ENCODE measurements at places on chromosomes 11 and 22.

DNA sequence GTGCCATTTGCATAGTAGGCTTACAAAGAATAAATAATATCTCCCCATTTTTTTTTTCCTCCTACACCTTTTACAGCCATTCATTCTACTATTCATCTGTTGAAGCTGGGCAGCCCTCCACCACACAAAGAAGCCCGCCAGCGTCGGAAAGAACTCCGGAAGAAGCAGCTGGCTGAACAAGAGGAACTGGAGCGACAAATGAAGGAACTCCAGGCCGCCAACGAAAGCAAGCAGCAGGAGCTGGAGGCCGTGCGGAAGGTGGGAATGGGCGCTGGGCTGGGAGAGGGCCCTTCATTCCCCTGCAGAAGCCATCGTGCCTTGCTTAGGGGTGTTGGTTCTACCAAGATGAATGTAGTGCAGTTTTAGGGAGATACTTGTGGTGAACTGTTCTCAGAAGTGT, 68.6 kb downstream of the SWAP70 start:
- DNase-seq, result no peak

GRCh38 chr22:17866621-17867020, 92.4 kb upstream of the BID start:
- DNase-seq, result no peak

- no peak for DNase-seq
These were observed 4.5 kb downstream of the MYEOV start for GRCh38 chr11:69298267-69299022.

DNA sequence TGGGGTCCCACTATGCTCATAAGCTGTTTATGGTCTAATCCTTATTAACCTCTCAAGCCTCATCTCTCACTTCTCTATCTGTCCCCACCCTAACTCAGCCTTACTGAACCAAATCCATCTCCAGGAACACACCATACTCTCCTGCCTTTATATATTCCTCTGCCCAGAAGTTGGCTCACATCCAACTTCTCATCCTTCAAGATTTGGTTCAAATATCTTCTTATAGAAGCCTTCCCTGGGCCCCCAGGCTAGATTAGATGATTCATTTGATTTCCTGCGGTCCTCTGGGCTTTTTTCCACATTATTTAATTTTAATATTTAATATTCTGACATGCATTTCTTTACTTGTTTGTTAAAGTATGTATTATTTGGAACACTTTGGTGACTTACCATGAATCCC, 23.2 kb downstream of the MEI1 start:
- DNase-seq, result no peak

GRCh38 chr11:57761301-57762234, at the start of gene CTNND1:
TSS of gene CTNND1 (plus strand) at chr11:57761802. CDS start at chr11:57791479, 29,677 bp downstream.
- DNase-seq, result peak; percentile 91

DNA sequence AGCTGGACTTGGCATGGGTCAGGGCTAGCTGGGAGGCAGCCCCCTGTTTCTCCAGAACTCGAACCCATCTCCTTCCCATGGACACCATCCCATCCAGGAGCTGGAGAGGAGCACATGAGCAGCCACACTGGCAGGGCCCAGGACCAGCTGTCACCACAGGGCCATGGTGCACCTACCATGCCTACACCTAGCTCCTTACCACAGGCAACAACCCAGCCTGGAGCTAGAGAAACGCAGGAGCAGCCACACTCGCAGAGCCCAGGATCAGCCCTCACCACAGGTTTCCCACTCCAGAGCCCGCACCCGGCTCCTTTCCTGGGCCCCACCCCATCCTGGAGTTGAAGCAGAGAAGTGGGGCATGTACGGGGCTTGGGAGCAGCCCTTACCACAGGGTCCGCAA, 50.2 kb downstream of the GAB4 start:
- no peak for DNase-seq

DNA sequence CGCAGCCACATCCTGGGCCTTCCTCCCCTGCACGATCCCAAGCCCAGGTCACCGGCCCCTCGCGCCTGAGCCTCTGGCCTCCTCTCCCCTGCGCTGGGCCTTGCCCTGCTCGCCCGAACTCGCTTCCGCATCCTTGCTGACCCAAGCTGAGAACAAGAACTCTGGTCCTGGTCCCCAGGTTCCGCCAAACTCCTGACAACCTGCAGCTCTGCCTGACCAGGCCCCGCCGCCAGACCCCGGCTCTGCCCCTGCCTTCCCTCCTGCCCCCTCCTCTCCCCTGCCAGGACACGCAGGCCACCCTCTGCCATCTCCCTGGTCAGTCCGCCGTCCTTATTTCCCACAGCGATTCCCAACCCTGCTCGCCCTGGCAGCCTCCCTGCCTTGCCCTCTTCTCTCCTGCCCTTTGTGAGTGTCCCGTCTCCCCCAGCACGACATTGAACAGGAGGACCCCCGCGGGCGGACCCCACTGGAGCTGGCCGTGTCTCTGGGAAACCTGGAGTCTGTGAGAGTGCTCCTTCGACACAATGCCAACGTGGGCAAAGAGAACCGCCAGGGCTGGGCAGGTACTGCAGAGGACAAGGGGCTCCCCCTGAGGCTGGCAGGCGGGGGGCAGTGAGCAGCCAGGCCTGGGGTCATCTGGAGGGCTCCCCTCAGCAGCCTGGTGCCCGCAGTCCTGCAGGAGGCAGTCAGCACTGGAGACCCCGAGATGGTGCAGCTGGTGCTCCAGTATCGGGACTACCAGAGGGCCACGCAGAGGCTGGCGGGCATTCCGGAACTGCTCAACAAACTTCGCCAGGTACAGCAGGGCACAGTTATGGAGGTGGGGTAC, 762 bp downstream of the ANKRD13D start:
- no peak for DNase-seq

- no peak for DNase-seq
These were observed 666 bp upstream of the OVOL1 start for GRCh38 chr11:65786008-65786785.

GRCh38 chr11:105754716-105755115, 144.8 kb downstream of the GRIA4 start:
- DNase-seq, result no peak

DNA sequence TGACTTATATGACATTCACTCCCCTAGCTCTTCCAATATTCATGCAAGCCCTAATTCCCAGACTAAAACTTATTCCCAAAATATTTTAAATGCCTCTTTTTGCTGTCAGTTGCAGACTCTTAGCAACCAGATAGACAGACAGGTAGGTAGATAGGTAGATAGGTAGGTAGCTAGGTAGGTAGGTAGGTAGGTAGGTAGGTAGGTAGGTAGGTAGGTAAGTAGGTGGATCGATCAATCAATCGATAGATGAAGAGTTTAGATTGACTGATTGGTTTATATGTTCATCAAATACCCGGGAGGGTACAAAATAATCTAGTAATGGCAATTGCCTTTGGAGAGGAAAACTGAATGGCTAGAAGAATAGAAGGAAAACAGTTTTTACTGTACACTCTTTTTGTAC, 86.3 kb downstream of the TTC28 start:
- no peak for DNase-seq

DNA sequence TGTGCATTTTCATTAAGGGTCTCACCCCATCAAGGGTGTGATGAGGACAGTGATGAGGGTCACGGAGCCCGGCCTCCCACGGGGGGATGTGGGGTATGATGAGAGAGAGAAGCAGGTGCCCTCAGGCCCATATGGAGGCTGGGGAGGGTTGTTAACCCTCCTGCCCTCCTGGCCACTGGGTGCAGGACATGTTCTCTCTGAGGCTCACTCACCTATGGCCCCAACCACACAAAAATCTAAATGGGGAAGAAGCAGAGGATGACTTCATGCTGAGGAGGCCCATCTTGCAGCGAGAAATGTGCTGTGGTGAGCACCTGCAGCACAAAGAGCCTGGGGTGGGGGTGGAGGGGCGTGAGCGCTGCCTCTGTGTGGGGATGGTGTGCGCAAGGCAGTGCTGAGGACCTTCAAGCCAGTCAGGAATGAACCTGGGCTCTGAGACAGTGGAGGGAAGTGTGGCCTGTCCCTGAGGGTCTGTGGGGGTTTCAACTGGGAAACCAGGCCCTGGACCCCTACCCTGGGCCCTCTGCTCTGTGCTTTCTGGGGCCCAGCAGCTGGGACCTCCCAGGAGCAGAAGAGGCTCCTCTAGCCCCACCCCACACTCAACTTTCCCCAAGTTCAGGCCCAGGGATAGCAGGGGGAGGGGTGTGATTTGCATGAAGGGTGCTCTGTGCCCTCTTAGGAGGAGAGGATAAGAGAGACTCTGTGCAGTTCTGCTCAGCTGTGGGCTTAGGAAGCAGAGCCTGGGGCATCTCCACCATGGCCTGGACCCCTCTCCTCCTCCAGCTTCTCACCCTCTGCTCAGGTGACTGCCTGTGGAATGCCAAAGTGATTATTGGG, 43.0 kb upstream of the TOP3B start:
- no peak for DNase-seq

All from skeletal muscle cell (primary cell).